RPMI7951 (cell line): ENCODE measurements at places on chromosomes 6 and 20. TPM values are rescaled to one million over a fixed set of nuclear protein-coding genes. Genes with fewer than 3 reads are reported as not detected.
A peak's percentile ranks its signal among the peaks of the same experiment; 100 is the strongest.

GRCh38 chr6:141483598-141484061 is 649.1 kb upstream of the GJE1 start:
- peak; percentile 98 for DNase-seq

DNA sequence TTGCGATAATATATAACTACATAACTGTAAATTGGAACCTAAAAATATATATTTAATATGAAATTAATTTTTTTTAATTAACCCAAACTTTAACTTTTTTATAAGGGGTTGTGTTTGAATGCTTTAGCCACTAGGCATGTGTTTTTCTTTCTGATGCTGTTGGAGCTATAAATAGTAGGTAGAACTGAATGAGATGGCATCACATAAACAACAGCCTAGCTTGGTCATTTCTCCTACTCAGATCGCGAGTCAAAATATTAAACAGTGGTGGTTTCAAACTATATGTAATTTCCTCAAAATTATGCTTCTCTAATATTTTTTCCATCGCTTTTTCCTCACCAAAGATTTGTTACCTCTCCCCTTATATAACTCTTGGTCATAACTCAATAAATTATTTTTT is 243.2 kb downstream of the ARID1B start:
- DNase-seq = peak; percentile 51

- peak; percentile 52 for DNase-seq
These were observed 40.5 kb upstream of the GATA5 start for GRCh38 chr20:62516338-62516737.

DNA sequence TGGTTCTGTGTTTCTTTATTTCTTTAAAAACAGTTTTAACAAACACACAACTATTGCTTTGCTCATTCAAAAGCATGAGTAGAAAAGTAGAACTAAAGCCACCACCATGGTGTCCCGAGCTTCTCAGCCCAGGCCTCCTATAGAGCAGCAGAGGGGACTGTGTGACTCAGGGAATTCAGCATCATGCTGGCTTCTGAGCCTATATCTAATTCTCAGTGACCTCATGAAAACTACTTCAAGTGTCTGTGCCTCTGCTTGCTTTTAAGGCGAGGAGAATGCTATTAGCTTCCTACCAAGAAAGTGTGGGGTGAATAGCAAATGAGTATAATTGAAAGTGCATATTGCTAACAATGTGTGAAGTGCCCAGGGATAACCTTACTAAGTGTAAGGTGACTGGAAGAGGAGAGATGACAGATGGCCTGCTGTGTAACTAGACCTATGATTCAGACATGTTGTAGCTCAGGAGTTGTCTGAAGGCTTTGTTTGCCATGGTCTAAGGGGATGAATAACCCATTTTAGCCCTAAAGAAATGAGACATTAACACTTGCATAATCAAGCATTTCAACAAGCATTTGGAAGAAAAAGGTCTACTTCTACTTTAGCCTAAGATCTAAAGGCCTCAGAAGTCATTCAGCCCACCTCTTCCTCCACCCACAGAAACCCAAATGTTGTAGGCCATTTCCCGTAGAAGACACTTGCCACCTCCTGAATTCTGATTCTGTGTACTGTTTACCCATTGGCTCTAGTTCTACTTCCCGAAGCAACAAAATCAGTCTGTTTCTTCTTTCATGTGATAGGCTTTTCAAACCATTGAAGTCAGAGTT is 121.5 kb upstream of the ARG1 start:
- DNase-seq = no peak

- no peak for DNase-seq
These were observed 284.7 kb upstream of the HSF2 start for GRCh38 chr6:122114717-122115116.

- DNase-seq = no peak
These were observed 616.7 kb downstream of the FRK start for GRCh38 chr6:115443825-115444478.

The NRSN1 gene
- total RNA-seq = not detected in 2 replicates

The ANKRD6 gene
- 0.48 and 2.7 TPM in 2 replicates for total RNA-seq
